ENCODE measurements at places on chromosomes 11 and 22.

DNA sequence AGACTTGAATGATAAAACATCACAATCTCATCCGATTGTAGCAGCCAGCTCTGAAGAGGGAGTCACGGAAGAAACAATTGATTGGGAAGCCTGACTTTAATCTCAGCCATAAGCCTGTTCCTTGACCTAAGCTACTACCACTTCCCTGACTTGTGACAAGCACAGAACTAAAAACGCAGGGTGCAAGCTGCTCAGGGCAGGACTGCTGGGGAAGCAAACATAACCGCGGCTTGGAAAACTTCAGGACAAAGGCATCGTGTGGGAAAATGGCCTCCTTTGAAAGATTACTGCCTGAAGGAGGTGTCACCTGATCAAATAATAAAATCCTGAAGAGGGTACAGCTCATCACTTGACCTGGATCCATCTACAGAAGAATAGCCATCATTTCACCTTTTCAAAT is 595.3 kb upstream of the CADM1 start:
- no peak for DNase-seq

DNA sequence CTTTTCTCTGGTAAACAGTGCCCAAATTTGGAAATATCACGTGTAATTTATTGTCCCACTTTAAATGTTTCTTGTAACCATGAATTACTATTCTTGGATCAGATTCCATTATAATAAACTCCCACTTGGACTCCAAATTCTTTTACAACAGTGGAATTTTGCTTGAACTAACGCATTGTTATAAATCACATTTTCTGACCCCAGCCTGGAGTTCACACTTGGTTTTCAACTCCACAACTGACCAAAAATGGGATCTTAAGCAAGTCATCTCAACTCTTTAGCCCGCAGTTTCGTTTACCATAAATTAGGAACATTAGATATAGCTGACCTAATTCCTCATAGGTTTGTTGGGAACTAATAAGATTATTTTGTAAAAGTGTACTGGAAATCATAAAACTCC is 336.8 kb upstream of the NCAM1 start:
- no peak for DNase-seq

DNA sequence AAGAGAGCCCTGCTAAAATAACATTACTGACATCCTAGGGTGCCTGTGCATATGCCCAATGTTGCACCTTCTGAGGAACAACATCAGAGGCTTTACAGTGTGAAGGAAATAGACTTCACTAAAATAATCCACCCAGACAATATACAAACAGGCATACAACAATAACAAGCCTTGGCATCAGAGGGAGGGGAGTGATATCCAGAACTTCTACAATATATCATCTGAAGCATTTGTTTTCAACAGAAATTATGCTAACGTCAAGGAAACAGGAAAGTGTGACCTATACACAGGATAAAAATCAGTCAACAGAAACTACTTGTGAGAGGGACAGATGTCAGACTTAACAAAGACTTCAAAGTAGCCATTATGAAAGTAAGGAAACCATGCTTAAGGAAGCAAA is 81.3 kb downstream of the CTNND1 start:
- DNase-seq: no peak

GRCh38 chr11:13277768-13278608 is at the start of gene BMAL1:
Gene BMAL1 (plus strand): TSS chr11:13277790. CDS start chr11:13354309, 76,519 bp downstream.
- DNase-seq: no peak

- no peak for DNase-seq
Measured at GRCh38 chr11:23540101-23540561, 679.9 kb upstream of the CCDC179 start.
